Transverse colon (tissue), 4 donors: ENCODE measurements at places on chromosomes 16 and 17.

- H3K27ac ChIP-seq, result peak overlapping the region; percentile 76
- peaks cover 14% of the 10 kb centered on the region for H3K4me1 ChIP-seq
- H3K4me3 ChIP-seq, result no peak overlapping the region
- DNase-seq, result no peak
Observed at GRCh38 chr17:49513641-49514040, 18.5 kb downstream of the NGFR start.

- no peaks in the 10 kb centered on the region for H3K36me3 ChIP-seq
- peak; percentile 34 for DNase-seq
- no peaks in the 10 kb centered on the region for H3K4me1 ChIP-seq
Observed at GRCh38 chr17:63954402-63955063, 18.2 kb downstream of the SCN4A start.

GRCh38 chr16:8686879-8687278 is 12.5 kb downstream of the ABAT start:
- no peak overlapping the region for H3K27ac ChIP-seq
- H3K4me1 ChIP-seq, result peaks cover 11% of the 10 kb centered on the region
- DNase-seq, result peak; percentile 10
- H3K36me3 ChIP-seq, result no peaks in the 10 kb centered on the region
- H3K4me3 ChIP-seq, result no peak overlapping the region
- no peaks in the 10 kb centered on the region for H3K27me3 ChIP-seq

DNA sequence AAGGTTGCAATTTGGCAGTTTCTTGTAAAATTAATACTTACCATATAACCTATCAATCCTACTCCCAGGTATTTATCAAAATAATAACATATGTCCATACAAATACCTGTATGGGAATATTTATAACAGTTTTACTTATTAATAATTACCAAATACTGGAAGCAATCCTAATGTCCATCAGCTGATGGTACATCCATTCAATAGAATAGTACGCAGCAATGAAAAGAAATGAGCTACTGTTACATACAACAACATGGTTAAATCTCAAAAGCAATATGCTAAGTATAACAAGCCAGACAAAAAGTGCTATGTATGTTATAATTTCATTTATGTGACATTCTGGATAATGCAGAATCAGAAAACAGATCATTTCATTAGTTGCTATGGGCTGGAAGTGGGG is 1.2 kb downstream of the HYDIN start:
- H3K27me3 ChIP-seq, result peaks cover 15% of the 10 kb centered on the region
- H3K36me3 ChIP-seq, result no peaks in the 10 kb centered on the region
- DNase-seq, result no peak
- no peaks in the 10 kb centered on the region for H3K4me1 ChIP-seq
- H3K27ac ChIP-seq, result no peak overlapping the region
- no peak overlapping the region for H3K4me3 ChIP-seq

DNA sequence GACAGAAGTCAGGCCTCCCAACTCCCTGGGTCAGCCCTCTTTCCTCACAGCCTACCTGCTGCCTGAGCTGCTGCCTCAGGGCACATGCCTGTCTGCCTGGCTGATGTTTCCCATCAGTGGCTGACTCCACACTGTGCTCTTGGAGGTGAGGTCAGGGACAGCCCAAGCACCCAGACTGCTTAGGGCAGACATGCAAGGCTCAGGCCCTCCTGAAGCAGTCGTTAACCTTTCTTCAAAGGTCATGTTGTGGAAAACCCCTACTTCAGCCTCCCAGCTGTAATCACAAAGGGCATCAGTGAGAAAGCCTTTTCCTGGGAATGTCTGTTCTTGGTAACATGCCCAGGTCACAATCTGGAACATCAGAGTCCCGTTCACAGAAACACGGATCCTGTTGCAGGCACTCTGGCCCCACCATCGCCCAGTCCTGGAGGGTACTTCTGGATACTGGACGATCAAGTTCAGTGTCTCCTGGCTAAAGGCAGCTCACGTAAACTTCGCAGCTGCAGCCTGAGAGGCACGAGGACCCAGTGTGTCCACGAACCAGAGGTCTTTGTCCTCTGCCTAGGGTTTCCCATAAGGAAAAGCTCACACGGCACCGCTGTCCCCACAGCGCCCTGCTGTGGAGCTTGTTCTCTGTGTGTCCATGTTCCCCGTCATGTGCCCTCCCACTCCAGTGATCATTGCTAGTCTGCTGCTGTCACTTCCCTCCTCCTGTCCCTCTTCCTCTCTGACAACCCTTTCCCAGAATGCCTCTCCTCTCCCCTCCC is 54.9 kb downstream of the GNAO1 start:
- H3K4me3 ChIP-seq, result no peak overlapping the region
- H3K27me3 ChIP-seq, result no peaks in the 10 kb centered on the region
- no peaks in the 10 kb centered on the region for H3K36me3 ChIP-seq
- DNase-seq, result no peak

GRCh38 chr16:85072076-85072860 is 40.0 kb downstream of the CIBAR2 start:
- H3K4me3 ChIP-seq, result no peak overlapping the region
- no peak overlapping the region for H3K27ac ChIP-seq
- no peak for DNase-seq
- H3K27me3 ChIP-seq, result no peaks in the 10 kb centered on the region
- H3K4me1 ChIP-seq, result no peaks in the 10 kb centered on the region
